ENCODE measurements at places on chromosomes 11 and 22.

DNA sequence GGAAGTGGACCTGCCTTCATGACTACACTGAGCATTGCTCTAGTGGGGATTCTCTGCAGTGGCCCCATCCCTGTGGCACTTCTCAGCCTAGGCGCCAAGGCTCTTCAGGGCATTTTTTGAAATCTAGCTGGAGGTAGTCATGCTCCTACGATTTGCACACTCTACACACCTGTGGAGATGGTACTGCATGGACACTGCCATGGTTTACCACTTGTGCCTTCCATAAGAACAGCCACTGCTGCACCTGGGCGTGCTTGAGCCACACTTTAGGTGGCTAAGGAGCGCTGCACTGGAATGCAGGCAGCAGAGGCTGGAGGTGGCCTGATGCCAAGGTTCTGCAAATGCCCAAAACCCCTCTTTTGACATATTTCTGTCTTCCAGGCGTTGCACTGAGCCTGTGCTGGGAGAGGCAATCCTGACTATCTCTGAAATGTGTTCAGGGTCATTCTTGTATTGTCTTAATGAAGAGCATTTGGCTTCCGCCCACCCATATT lies 24.3 kb downstream of the IZUMO1R start:
- DNase-seq = no peak

GRCh38 chr22:19213001-19213400 lies 34.5 kb upstream of the SLC25A1 start:
- DNase-seq = no peak

DNA sequence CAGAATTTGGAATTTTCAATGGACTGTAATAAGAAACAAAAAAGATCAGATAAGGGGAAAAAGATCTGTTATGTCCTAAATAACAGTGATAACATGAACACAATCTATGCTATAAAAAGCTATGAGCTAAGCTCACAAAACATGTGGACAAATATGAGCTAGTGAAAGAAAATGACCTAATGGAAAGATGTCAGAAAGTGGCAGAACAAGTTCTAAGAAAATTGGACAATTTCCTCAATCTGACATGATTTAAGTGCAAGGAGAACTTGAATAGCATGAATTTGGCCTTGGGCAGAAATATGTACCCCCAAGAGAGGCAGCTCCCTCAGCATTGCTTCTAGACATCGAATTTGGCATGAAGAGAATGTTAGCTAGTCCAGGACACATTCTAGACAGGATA lies 212.0 kb upstream of the PGR start:
- no peak for DNase-seq

DNA sequence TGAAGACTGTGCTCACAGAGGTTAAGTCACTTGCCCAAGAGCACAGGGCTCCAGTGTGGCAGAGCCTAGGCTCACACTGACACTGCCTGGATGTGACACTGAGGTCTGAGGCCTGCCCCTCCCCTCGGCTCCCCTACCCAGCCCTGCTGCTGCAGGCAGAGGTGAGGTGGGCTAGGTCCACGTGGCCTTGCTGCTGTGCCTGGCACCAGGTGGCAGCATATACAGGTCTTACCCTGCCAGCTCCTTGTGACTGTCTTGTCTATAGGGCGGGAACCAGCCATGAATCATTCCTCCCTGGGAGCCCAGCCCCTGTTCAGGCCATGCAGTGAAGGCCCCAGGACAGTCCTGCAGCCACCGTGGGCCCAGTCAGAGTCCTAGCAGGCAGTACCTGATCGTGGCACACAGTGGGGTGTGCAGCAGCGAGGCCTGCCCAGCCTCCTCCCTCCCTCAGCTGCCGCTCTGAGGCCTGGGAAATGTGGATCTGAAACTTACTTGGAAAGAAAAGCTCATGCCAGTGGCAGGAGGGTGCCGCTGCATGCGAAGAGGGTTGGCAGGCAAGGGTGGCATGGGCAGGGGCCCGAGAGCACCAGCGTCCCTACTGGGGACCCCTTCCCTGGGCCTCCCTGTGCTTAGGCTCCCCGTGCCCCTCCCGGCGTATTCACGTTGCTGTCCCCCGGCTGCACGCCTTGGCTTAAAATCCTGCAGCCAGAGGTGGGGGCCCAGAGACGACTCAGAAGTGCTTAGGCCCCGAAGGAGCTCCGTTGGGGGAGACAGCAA lies 1.2 kb upstream of the CERK start:
- DNase-seq = peak; percentile 76

DNA sequence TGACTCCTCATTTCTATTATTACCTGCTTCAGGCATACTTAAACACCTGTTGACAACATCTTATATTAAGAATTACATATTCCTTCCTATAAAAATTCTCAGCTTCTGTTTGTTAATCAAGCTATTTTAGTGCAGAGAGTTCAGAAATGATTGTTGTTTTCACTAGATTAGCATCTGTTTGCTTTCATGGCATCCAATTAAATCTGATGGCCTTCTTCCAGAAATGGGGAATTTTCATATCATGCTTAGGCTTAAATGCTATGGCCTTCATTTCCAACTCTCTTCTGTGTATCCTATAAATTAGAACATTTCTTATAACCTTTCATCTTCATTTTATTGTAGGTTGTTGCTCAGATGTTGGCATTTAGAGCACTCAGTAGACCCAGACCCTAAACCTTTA lies 180.0 kb downstream of the WNT11 start:
- DNase-seq = no peak

- no peak for DNase-seq
These were observed 13.4 kb downstream of the CD5 start for GRCh38 chr11:61115498-61116224.

- DNase-seq = no peak
These were observed 2.3 kb downstream of the QSER1 start for GRCh38 chr11:32894921-32895320.

GRCh38 chr11:11215944-11216343 lies 137.1 kb downstream of the CSNK2A3 start:
- no peak for DNase-seq

GRCh38 chr11:78789375-78789774 lies 214.7 kb upstream of the NARS2 start:
- no peak for DNase-seq

DNA sequence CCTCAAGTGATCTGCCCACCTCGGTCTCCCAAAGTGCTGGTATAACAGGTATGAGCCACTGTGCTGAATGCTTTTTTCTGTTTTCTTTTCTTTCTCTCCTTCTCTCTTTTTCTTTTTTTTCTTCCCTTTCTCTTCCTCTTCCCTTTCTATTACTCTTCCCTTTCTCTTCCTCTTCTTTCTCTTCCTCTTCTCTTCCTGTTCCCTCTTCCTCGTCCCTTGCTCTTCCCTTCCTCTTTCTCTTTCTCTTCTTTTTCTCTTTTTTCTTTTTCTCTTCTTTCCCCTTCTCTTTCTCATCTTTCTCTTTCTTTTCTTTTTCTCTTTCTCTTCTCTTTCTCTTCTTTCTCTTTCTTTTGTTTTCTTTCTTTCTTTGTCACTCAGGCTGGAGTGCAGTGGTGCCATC lies 1.2 kb downstream of the OOSP1 start:
- DNase-seq = no peak

DNA sequence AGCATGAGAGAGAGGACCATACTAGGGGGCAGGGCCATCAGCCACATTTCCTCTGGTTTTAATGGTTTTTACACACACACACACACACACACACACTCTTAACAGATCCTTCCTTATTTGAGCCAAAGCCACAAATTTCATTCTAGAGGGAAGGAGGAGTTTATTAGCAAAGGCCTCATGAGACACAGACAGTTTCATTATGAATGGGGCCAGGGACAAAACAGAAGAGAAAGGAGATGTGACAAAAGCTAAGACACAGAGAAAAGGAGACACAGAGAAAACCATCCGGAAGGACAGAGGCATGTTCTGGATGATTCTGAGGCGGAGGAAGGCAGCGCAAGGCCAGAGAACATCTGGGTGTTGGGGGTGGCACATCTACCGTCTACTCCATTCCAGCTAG lies 32.2 kb upstream of the ARFGAP3 start:
- DNase-seq = peak; percentile 14

GRCh38 chr11:134392953-134393615 lies 19.0 kb downstream of the B3GAT1 start:
- DNase-seq = no peak

- DNase-seq = no peak
These were observed 31.0 kb downstream of the FBLN1 start for GRCh38 chr22:45533703-45534102.

GRCh38 chr11:90849312-90849711 lies 626.5 kb upstream of the CHORDC1 start:
- DNase-seq = no peak

DNA sequence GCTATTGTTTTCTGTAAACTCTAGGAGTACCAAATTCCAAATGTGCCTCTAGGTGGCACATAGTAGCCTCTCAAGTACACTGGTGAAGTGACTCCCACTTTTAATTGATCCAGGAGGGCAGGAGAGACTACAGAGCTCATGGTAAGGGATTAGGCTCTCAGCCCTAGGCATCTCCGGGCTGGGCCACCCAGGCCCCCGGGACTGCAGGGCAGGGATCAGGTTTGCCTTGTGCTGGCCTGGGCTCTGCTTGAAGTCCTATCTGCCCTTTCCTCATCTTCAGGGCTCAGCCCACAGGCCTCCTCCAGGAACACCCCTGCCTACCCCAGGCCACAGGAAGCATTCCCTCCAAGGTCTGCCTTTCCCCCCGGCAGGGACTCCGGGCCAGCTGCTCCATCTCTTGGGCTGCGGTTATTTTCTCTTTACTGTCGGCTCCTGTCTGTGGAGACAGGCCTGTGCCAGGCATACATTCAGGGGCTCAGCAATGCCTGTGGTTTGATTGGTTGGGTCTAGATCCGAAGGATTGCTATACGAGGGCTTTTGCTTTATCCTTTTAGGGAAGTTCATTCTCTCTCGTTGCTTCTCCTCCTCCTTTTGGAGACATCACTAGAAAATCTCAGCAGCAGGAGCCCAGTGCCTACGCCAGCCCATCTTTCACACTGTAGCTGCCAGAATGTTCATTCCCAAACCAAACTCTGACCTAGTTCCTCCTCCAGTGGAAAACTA lies 32.8 kb downstream of the PARVA start:
- DNase-seq = no peak

DNA sequence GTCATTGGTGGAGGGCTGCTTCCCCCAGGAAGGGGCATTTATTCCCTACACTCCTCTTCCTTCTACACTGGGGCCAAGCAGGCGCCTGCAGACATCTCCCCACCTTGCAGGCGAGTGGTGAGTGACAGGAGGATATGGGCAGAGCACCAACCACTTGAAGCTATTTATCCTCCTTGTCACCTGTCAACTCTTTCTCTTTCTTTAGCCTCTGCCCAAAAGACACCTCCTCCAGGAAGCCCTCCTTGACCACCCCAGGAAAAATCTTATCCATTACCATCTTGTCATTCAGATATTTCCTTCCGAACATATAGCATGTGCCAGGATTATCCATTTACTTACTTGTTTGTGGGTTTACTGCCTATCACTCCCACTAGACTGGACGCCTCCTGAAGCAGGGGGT lies 362.4 kb downstream of the MN1 start:
- no peak for DNase-seq

DNA sequence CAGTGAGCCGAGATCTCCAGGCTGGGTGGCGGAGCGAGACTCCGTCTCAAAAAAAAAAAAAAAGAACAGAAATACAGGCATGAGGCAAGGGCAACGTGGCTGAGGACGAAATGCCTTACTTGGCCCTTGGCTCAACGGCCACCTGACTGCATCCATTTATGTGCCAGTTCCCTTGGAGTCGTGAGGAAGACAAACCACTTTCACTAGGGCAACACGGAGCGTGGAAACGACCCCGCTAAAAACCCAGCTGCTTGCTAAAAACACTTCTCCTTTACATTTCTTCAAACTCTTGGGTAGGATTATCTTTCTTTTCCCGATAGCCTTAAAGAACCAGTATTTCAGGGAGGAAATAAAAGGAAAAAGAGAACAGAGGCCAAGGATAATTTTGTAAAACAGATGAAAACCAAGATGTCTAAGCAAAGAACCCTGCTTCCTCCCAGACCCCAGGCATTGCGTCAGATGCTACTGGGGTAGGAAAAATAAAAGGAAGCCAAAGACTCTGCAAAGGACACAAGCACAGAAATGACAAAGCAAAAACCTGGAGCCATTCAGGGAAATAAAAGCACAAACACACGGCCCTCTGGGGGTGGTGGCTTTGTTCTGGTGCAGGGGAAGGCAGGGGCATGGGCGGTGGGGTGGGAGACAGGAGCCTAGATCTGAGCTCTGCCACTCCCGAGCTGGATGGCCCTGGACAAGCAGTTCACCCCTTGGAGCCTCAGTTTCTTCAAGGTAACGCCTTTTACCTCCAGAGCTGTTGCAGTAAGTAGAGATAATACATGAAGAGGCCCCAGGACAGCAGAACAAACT lies 37.0 kb downstream of the PC start:
- DNase-seq = no peak

- DNase-seq = peak; percentile 43
These were observed 1.1 kb upstream of the RAC2 start for GRCh38 chr22:37244922-37245722.

GRCh38 chr11:60326955-60327354 lies at the start of gene MS4A6E:
Gene MS4A6E, plus strand, starts transcription at chr11:60327255. Its CDS starts 7,641 bp downstream, at chr11:60334896.
- no peak for DNase-seq

DNA sequence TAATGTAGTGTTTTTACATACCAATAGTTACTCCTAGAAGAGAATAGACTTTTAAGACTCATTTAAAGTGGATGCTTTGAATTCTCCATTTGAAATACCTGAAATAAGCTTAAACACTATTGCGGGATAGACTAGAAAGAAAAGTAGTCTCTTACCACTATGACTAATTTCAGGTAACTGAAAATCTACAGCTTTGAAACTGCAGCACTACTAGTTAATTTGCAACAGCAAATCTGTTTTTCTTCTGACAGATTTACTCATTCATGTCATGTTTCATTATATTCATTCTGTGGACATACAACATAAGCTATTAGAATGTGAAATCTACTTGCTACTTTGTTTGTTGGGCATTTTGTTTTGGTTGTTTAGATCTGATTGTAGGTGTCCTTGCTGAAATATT lies 153.6 kb downstream of the MAML2 start:
- DNase-seq = no peak

- DNase-seq = no peak
These were observed 54.9 kb upstream of the BLID start for GRCh38 chr11:122170815-122171475.

DNA sequence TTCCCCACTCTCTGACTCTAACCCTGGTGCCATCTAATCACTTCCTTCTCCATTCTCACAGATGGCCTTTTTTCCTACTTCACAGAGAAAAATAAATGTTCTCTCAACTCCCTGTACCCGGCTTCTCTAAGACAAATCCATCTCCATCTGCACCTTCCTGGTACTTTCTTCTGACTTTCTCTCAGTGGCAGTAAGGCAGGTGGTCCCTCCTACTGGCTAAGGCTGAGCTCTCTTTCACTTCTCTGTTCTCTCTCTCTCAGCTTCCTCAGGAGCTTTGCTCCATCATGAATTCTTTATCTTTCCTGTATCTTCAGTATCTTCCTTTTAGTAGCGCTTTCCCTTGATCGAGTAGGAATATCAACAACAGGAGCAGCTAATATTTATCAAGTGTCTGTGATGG lies 421.6 kb downstream of the TMEM135 start:
- no peak for DNase-seq

GRCh38 chr22:26552466-26552865 lies 37.5 kb downstream of the TPST2 start:
- DNase-seq = no peak

DNA sequence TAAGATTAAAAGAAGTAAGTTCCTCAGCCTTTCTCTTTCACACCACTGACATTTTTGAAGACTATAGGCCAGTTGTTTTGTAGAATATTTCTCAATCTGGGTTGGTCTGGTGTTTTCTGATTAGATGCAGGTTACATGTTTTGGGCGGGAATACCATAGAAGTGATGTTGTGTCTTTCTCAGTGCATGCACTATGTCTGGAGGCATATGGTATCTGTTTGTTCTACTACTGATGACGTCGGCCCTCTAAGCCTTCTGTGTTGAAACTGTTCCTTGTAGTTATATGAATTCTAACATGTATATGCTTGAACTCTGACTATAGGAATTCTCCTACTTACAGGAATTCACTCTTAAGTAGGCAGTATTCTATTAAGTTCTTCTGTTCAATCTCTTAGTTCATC lies 21.6 kb downstream of the ZFTA start:
- no peak for DNase-seq
